ENCODE measurements at places on chromosomes 11 and 22. TPM values are rescaled to one million over a fixed set of nuclear protein-coding genes. Genes with fewer than 3 reads are reported as not detected.

- peak; percentile 26 for DNase-seq
Measured at GRCh38 chr11:1486054-1486825, at the start of gene MOB2. MOB2 (minus strand) TSS chr11:1486779; CDS start chr11:1486556, 223 bp downstream.

- DNase-seq = no peak
Measured at GRCh38 chr11:128644576-128644975, 49.3 kb upstream of the FLI1 start.

GRCh38 chr22:20441631-20442484 is 4.2 kb upstream of the SCARF2 start:
- DNase-seq = no peak

- DNase-seq = no peak
Measured at GRCh38 chr22:40485813-40486667, 115.6 kb downstream of the SGSM3 start.

GRCh38 chr11:122874991-122875390 is 7.6 kb upstream of the JHY start:
- DNase-seq = no peak

GRCh38 chr11:64395545-64396078 is 36.6 kb downstream of the RPS6KA4 start:
- DNase-seq = no peak

DNA sequence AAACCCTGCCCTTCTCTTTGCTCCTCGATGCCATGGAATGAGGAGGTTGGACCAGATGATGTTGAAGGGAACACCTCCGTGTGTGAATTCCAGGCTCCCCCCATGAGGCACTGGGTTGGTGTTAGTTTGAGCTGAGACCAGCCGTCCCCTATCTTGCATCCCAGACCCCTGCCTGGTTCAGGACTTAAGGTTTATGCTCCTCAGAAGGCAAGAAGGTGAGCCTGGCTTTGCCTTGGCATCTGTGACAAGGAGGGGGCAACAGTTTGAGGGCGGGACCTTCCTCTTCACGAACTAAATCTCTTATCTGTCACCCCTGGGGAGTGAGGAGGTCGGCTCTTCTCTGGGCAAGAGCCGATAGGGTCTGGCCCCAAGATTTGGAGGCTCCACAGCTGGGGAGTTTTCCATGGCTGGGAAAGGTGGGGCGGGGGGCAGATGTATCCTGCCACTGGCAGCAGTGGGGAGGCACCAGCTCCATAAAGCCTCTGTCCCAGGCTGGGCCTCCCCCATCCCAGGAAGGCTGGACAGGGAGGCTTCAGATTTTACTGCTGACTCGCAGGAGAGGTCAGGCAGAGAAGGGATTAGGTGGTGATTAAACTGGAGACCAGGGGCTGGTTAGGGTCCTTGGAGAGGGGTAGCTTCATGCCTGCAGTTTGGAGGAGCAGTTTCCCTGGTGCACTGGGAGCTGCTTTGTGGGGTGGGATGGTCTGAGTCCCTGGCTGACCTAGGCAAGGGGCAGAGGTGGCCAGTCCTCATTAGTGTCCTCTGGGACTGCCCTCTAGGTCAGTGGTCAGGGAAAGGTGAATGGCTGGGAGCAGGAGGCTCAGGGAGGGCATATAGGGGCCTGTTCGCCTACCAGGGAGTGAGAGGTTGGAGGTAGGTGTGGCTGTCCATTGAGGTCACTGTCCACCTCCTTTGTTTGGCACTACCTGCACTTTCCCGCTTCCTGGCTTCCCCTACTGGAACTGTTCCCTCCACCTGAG is 1.1 kb downstream of the SEC14L2 start:
- DNase-seq = no peak

DNA sequence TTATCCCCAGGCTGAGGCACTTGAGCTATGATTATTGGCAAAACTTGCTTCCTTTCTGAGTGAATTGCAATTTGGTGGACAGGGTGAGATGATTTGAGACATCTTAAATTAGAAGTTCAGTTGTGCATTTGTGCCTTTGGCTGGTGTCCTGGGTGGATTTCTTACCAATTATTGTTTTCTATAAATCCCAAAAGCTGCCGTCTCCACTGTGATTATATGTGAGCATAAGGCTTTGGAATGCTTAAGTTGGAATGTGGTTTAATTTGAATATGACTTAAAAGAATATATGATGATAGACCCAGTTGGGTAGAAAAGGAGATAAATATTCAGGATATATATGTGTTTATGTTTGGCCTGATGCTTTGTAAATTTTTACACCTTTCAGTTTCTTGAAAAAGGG is 70.0 kb downstream of the EXT2 start:
- no peak for DNase-seq

GRCh38 chr22:45584121-45584570 is 81.5 kb downstream of the FBLN1 start:
- DNase-seq = no peak

GRCh38 chr11:71218789-71219499 is 33.4 kb downstream of the SHANK2 start:
- DNase-seq = no peak

DNA sequence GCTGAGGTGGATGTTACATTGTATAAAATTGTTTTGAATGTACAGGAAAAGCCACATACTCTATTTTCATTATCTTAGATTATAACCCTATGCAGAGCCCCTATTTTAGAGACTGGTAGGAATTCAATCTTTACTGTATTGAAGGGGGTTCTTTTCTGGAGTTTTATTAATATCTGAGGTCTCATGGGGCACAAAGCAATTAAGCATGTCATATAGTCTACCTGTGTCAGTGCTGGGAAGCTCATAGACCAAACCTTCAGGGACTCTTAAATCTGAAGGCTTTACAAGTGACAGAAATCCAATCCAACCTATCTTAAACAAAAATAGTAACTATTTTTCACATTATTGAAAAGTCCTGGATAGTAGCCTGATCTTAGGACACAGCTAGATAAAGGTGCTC is 733.7 kb downstream of the NELL1 start:
- DNase-seq = no peak

DNA sequence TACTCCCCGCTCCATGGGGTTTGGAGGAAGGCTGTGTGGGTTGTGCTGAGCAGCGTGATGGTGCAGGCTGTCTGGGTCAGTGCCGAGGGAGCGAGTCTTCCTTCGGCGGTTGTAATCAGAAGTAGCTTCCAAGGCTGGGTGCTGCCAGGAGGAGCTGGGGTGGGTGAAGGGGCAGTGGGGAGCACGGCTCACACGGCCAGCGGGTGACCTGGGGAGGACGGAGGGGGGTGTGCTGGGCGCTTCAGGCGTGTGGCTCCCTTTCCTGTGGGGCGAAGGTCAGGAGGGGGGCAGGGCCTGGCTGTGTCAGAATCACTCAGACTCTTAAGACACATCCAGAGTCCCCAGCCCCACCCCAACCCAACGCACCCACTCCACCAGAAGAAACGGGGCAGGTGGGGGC is 60.2 kb downstream of the LRP5 start:
- no peak for DNase-seq

DNA sequence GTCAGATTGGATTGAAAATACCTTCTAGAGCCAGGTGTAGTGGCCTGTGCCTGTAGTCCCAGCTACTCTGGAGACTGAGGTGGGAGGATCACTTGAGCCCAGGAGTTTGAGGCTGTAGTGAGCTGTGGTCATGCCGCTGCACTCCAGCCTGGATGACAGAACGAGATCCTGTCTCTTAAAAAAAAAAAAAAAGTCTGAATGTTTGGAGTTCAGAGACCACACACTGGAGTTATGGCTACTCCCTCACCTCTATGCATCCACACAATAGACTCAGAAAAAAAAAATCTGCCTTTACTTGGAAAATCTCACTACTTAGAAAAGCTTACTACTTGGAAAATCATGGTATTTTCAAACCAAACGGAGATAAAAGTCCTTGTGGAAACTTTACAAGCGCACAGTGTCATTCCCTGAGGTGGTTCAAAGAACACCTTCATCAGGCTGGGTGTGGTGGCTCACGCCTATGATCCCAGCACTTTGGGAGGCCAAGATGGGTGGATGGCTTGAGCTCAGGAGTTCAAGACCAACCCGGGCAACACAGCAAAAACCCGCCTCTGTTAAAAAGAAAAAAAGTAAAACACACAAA is 63.9 kb upstream of the PICALM start:
- DNase-seq = no peak

DNA sequence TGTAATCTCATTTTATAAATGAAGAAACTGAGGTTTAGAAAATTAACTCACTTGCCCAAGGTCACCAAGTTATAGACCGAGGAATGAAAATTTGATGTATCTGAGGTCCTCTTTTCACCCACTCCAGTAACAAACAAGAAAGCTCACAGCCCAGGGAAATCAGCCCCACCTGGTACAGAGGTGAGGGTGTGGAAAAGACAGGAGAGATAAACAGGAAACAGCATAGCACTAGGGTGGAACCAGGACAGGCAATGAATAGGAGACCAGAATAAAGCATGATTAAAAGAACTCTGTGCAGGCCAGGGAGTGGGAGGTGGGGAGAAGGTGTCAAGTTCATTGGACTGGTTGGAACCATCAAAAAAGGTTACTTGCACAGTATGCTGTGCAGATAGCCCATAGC is 46.2 kb upstream of the SMCO4 start:
- DNase-seq = no peak

- no peak for DNase-seq
Measured at GRCh38 chr11:43576803-43577521, 103.6 kb upstream of the HSD17B12 start.

DNA sequence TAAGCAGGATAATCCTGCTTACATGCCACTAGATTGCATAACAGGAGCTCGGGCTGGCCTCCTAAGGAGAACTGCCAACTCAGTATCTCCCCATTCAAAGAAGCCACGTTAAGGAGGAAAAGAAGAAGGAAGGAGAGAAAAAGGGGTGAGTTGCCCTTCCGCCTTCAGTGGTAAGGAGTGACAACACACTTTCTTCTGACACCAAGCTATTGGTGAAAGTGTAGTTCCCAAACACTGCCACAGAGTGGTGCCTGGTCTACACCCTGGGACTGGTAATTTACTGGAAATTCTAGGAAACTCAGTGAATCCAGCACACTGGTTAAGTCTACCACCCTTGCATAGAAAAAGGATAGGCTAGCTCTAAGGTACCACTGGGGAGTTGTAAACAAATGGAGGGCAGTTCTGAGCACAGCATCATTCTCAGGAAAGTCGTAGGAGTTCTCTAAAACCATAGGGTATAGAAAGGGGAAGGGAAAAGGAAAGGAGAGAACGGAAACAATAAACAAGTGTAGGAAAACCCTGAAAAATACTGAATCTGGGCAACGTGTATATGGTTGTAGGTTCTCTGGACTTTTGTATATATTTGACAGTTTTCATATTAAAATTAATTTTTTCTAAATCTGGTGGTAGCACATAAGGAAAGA is 58.2 kb downstream of the RRAS2 start:
- DNase-seq = peak; percentile 50

GRCh38 chr22:36384766-36385481 is 2.8 kb downstream of the MYH9 start:
- DNase-seq = no peak

DNA sequence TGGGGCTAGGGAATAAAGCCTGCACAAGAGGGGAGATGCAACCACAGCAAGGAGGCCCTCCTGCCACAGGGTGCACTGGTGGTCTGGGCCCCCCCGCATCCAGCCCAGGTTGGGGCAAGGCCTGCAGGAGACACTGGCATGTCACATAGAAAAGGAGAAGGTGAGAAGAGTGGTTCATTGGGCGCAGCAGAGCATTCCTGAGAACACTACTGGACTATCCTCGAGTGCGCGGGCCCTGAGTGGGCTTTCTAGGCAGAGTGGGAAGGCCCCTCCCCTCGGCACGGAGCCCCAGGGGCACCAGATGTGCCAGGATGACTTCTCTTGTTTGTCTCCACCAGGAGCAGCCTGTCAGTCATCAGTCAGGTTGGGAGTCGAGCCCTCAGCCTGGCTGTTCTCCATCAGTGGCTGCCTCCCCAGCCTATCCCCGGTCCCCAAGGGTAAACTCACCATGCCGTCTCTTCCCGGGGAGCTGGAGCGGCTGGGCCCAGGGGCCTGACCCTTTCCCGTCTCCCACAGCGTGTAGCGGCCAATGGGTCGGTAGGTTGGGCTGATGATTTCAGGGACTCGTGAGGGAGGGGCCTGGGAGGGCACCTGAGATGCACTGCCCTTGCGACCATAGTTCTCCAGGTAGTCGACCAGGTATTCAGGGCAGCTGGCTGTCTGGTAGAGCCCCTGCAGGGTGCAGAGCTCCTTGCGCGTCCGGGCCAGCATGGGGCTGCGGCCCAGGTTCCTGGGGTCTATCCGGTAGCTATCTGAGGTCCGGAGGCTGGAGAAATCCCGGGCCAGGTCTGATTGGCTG is 9.0 kb downstream of the USP2 start:
- DNase-seq = no peak

DNA sequence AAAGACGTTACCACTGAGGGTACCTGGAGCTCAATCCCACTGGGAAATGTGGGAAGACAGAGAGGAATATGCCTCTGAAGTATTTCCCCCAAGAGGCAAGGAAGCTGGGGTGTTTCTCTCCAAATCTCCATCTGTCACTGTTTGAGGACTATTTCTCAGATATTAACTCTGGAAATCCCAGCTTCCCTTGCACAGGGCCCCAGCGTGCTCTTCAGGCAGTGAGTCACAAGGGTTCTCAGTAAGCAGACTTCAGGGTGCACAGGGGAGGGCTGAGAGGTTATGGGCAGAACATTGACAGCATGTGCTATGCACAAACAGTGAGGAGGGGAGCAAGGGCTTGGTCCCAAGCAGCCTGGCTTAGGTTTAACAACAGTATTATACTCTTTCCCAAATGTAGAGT is 60.9 kb upstream of the EED start:
- no peak for DNase-seq

CCDC73 gene
- polyA plus RNA-seq = 0.16 TPM

CEP126 gene
- polyA plus RNA-seq = 18.3 TPM

PTPRJ gene
- polyA plus RNA-seq = 12.5 TPM

TRIM51 gene
- not detected for polyA plus RNA-seq

LRRC32 gene
- polyA plus RNA-seq = 52.3 TPM

Measured in right lung (tissue), 10 donors.